Erythroblast (primary cell): ENCODE measurements at places on chromosomes 3 and 15.

GRCh38 chr3:10518506-10519150 lies 13.2 kb upstream of the ATP2B2 start:
- DNase-seq, result no peak

GRCh38 chr3:53103397-53104296 lies 26.6 kb downstream of the RFT1 start:
- DNase-seq, result no peak

DNA sequence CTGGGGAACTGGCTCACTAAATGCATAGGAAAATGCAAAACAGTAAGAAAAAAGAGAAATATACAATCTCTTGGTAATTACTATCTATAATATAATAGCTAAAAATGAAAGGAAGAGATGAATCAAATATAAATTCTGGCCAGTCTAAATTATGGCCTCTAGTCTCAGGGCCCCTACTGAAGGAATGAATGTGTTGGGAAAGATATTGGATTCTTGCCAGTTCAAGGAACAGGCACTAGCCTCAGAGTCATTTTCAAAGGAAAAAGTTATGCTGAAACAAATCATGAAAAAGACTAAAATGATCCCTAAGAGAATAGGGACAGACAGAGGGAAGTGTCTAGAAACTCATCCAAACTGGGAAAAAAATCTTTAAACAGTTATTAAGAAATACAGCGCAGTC lies 62.4 kb downstream of the C3orf80 start:
- no peak for DNase-seq

DNA sequence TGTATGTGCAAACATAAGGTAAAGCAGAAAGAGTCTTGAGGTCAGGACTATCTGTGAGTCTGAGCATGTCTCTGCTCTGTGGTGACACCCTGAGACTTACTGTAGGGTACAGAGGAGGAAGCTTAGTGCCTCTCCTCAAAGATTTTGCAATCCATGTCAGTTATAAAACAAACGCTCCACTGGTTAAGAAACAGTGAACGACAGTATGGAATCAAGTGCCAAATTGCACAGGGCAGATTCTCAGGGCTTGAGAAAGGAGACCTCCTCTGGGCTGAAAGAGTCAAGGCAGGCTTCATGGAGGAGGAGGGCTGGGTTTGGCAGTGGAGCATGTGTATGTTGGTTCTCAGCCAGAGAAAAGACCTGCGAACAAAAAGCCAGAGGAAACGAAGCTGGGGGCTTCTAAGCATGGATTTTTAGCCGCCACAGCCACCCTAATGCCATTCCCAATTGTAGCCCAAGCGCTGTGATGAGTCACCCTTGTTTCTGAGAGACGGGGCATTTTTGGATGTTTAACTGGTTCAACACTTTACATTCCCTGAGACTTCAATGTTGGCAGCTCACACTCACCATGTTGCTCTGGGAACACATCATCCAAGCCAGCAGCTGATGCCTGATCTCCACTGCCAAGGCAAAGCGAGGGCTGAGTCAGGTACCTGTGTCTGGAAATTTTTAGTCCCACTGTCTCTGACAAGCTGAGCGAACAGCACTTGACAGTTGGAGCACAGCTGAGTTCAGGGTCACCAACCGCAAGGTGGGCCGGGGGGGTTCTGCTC lies 3.4 kb upstream of the DGKG start:
- DNase-seq, result no peak

GRCh38 chr3:154275965-154276364 lies 48.3 kb downstream of the DHX36 start:
- DNase-seq, result peak; percentile 29

DNA sequence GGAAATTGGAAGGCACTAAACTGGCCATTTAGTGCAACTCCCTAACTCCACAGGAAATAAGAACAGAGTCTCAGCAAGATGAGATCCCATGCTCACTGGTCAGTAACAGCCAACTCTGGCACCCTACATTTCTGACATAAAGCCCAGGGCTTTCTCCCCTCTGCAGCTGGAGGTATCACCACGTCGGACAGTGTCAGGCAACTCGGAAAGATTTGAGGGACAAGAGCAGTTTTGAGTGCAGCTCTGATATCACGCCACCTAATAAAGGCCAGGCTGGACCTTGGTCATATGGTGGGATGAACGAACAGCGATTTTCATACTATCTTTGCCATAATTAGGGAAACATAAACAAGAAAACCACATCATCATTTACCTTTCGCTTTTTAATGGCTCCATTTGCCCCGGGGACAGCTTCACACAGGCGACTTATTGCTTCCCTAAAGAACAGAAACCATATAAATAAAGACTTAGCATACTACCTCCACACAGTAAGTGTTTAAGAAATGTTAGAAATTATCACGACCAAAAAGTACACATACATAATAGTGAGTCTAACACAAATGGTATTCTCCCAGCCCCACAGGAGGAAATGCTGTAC lies 12.5 kb downstream of the EID1 start:
- DNase-seq, result no peak

- no peak for DNase-seq
Measured at GRCh38 chr3:11005686-11006256, 13.2 kb downstream of the SLC6A1 start.

GRCh38 chr15:40232625-40233070 lies 6.2 kb upstream of the PAK6 start:
- DNase-seq, result peak; percentile 12

GRCh38 chr3:140078343-140078742 lies 143.4 kb downstream of the CLSTN2 start:
- no peak for DNase-seq

DNA sequence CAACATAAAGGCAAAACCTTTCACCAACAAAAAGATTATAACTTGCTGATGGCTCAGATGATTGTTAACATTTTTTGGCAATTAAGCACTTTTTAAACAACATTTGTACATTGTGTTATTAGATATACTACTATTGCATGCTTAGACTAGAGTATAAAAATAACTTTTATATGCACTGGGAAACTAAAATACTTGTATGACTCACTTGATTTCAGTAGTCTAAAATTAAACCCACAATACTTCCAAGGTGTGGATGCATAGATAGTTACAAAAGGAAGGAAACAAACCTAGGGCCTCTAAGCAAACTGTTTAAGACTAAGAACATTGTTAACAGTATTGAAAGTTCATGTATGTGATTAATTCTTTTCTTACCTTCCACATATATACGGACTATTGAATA lies 1521.5 kb downstream of the OTOL1 start:
- no peak for DNase-seq

GRCh38 chr15:61654002-61654740 lies 406.1 kb downstream of the VPS13C start:
- no peak for DNase-seq

DNA sequence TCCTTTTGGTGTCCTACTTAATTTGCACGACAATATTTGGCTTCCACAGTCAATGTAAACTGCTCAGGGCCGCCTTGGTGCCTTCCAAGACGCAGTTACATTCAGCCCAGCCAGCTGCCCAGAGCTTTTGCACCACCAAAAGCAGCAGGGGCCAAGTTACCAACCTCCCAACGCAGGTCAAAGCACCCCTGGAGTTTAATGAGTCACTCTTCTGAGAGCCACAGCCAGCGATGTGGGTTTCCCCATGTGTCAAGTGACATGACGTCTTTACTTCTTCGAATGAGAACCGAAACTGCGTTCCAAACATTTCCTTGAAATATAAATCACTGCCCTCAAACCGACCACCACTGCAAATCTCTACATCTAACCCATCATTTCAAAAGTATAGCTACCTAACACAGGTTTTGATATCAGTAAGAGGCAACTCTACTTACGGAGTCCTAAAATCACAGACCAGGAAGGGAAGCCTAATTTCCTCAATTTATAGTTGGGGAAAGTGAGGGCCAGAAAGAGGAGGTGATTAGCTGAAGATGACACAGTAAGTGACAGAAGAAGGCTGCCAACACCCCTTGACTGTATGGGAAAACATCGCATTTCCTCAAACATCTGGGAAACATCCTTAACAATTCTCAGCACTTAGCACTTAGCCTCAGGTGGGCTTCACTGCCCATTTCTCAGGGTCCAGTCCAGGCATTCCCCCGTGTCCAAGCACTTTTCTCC lies 24.5 kb downstream of the MB21D2 start:
- no peak for DNase-seq

DNA sequence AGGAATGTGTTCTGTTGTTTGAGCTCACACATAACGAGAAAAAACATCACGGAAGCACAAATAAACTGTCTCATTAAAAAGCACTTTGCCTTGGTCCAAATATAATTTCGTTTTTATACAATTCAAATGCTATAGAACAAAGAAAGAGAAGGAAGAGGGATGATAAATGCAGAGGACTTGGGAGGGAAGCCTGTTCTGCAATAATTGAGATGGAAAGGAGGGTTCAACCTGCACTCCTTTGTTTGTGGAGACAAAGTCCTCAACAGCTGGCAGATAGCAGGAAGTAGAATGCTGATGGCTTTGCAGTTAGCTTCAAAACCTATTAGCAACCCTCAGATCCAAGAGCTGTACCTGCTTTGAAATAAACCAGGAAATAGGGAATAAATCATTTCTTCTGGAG lies 1010.8 kb downstream of the FHIT start:
- no peak for DNase-seq

GRCh38 chr3:139134678-139135372 lies 90.1 kb upstream of the PRR23C start:
- peak; percentile 13 for DNase-seq

- DNase-seq, result no peak
Measured at GRCh38 chr3:76463501-76463900, 576.4 kb upstream of the ROBO2 start.
